Activated CD8-positive, alpha-beta T cell treated with anti-CD3 and anti-CD28 coated beads for 36 hours (primary cell): ENCODE measurements at places on chromosomes 12 and 14.
A peak's percentile ranks its signal among the peaks of the same experiment; 100 is the strongest.

DNA sequence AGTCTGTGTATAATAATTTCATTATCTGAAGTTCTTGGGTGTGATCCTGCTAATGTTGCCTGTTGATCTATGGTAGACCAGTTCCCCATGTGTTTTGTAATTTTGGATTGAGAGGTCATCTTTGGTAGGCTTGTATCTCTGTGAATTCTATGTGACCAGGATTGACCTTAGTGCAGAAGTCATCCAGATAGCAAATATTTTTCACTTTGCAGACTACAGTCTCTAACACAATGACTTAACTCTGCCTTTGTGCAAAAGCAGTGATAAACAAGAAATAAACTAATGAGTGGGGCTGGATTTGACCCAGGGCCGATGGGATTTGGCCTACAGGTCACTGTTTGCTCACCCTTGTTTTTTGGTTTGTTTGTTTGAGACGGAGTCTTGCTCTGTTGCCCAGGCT, 144.6 kb upstream of the MYL2 start:
- DNase-seq = no peak
- H3K27ac ChIP-seq = no peak overlapping the region
- no peaks in the 10 kb centered on the region for H3K36me3 ChIP-seq
- H3K27me3 ChIP-seq = no peaks in the 10 kb centered on the region
- no peak overlapping the region for H3K4me3 ChIP-seq
- H3K4me1 ChIP-seq = peaks cover 11% of the 10 kb centered on the region

- H3K36me3 ChIP-seq = no peaks in the 10 kb centered on the region
- H3K27ac ChIP-seq = no peak overlapping the region
- DNase-seq = no peak
- H3K27me3 ChIP-seq = peaks cover 50% of the 10 kb centered on the region
- H3K4me1 ChIP-seq = peaks cover 8% of the 10 kb centered on the region
- no peak overlapping the region for H3K4me3 ChIP-seq
Measured at GRCh38 chr12:93592641-93593406, 20.3 kb downstream of the SOCS2 start.

- no peaks in the 10 kb centered on the region for H3K27me3 ChIP-seq
- DNase-seq = no peak
- no peak overlapping the region for H3K4me3 ChIP-seq
- H3K4me1 ChIP-seq = peaks cover 11% of the 10 kb centered on the region
Measured at GRCh38 chr14:90487462-90487861, 90.6 kb downstream of the CALM1 start.

GRCh38 chr12:40222247-40222646, 2.5 kb upstream of the LRRK2 start:
- H3K27ac ChIP-seq = no peak overlapping the region
- no peaks in the 10 kb centered on the region for H3K36me3 ChIP-seq
- H3K27me3 ChIP-seq = peaks cover 35% of the 10 kb centered on the region
- no peak for DNase-seq
- peaks cover 8% of the 10 kb centered on the region for H3K4me1 ChIP-seq

DNA sequence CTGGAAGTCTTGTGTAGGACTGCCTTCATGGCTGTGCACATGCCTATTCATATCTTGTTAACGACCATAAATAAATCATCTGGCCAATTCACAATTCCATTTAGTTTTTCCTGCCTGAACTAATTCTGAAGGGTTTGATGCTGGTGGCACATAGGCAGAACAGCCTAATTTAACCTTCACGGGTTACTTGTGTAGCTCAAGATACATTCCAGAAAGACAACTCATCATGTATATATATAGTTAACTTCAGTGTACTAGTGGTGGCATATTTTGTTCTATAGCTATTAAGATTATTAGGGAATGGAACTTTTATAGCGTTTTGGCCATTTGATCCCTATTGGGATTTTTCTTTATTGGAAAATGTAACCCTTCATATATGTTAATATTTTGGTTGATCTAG, 31.4 kb downstream of the CFAP54 start:
- no peak overlapping the region for H3K4me3 ChIP-seq
- no peaks in the 10 kb centered on the region for H3K36me3 ChIP-seq
- no peak for DNase-seq
- H3K4me1 ChIP-seq = peaks cover 15% of the 10 kb centered on the region

DNA sequence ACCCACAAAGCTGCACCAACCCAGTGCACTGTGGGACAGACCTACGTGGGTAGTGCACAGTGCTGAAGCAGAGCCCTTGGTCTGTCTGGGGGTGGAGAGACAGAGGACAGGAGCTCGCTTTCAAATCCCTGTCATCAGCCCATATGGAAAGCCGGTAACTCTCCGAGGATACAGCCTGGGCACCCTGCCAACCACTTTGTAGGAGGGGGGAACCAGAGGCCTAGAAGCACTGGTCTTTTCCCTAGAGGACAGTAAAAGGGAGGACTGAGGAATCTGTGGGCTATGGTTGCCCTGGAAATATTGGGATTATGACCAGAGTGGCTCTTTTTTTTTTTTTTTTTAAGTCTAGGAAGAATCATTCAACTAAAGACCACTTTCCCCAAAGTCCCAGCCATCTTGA, 74.3 kb downstream of the MAP3K9 start:
- DNase-seq = no peak
- no peak overlapping the region for H3K27ac ChIP-seq
- no peaks in the 10 kb centered on the region for H3K27me3 ChIP-seq
- peaks cover 16% of the 10 kb centered on the region for H3K36me3 ChIP-seq

DNA sequence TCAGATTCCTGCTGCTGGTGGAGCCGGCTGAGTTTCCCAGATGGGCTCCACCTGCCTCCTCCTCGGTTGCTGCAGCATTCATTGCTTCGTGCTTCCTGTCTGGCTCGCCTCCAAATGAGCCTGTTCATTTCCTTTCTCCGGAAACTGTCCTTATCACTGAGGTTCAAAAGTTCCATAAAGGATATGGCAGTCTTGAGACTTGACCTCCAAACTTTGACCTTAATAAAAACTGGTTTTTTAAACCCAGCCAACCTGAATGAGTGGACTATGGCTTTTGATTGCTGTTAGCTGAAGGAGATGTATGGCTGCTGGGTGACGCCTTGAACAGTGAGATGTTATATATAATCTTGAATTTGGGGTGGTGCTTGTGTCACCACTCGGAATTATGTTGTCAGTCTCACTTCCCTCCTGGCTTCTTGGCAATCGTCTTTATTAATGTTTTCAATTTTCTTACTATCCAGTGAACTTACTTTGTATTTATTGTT, 62.7 kb downstream of the RASSF3 start:
- H3K27me3 ChIP-seq = no peaks in the 10 kb centered on the region
- peak overlapping the region; percentile 95 for H3K27ac ChIP-seq
- peaks cover 88% of the 10 kb centered on the region for H3K4me1 ChIP-seq
- peak overlapping the region; percentile 39 for H3K4me3 ChIP-seq
- peaks cover 5% of the 10 kb centered on the region for H3K36me3 ChIP-seq

GRCh38 chr12:129185855-129186254, 332.6 kb downstream of the GLT1D1 start:
- no peaks in the 10 kb centered on the region for H3K36me3 ChIP-seq
- no peak overlapping the region for H3K4me3 ChIP-seq
- H3K4me1 ChIP-seq = no peaks in the 10 kb centered on the region
- no peak for DNase-seq
- H3K27me3 ChIP-seq = no peaks in the 10 kb centered on the region

DNA sequence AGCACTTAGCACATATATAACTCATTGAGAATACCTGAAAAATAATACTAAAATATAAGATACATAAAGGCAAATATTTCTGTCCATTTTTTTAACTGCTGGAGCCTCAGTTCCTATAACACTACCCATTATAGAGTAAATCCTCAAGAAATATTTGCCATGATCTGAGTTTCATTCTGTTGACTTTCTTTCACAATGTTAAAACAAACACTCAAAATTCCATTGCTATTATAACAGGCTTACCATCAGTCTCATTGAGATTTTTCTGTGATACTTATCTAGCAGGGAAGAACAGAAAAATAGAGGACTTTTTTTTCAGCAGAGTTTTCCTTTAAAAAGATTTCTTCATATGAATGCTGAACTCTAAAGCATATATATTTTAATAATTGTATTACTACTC, 24.5 kb downstream of the LMO3 start:
- no peaks in the 10 kb centered on the region for H3K27me3 ChIP-seq
- H3K4me3 ChIP-seq = no peak overlapping the region
- H3K4me1 ChIP-seq = no peaks in the 10 kb centered on the region
- no peaks in the 10 kb centered on the region for H3K36me3 ChIP-seq

DNA sequence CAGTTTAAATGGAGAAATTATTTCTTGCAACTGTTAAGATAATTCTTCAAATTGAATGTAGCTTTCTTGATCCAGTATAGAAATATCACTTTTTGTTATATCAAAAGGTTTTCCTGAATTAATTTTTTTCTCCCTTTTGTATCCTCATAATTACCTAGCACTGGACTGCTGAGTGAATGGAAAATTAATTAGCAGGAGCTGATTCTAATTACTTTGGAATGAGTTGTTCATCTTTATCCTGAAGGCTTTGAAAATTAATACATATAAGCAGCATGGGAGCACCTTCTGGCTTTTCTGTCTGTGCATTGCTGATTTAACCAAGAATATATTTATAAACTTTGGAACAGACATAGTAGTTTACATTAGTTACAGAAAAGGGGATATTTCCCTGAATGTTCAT, 307.6 kb upstream of the GARIN2 start:
- no peak overlapping the region for H3K27ac ChIP-seq
- H3K4me3 ChIP-seq = no peak overlapping the region
- no peaks in the 10 kb centered on the region for H3K4me1 ChIP-seq
- H3K36me3 ChIP-seq = peaks cover 14% of the 10 kb centered on the region
- no peaks in the 10 kb centered on the region for H3K27me3 ChIP-seq
- no peak for DNase-seq

GRCh38 chr12:53677800-53678148, 1.9 kb upstream of the ATP5MC2 start:
- peaks cover 17% of the 10 kb centered on the region for H3K36me3 ChIP-seq
- peaks cover 21% of the 10 kb centered on the region for H3K27me3 ChIP-seq
- peak overlapping the region; percentile 95 for H3K4me3 ChIP-seq
- DNase-seq = no peak
- no peak overlapping the region for H3K27ac ChIP-seq

- H3K27me3 ChIP-seq = no peaks in the 10 kb centered on the region
- no peaks in the 10 kb centered on the region for H3K4me1 ChIP-seq
- H3K4me3 ChIP-seq = no peak overlapping the region
Measured at GRCh38 chr14:41570415-41571155, 36.1 kb upstream of the LRFN5 start.

GRCh38 chr14:33927944-33928343, 22.9 kb downstream of the EGLN3 start:
- H3K27me3 ChIP-seq = no peaks in the 10 kb centered on the region
- no peak for DNase-seq
- H3K4me3 ChIP-seq = no peak overlapping the region

DNA sequence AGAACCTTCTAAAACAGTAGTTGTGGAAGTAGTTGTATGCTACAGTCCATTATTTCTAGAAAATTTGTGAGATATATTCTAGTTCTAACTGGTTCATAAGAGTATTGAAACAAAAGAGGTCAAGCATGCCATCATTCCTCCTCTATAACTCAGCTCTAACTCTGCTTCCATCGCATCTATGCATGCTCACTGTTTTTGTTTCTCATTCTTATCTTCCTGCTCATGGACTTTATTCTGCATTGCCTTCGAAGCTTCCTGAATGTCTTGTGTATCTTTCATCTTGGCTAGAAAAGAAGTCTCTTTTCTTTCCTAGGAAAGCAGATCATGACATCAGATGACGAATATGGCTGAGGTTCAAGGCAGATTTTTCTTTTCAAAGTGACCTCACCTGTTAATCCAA, 402 bp downstream of the LMNTD1 start:
- DNase-seq = no peak
- H3K4me3 ChIP-seq = no peak overlapping the region
- peaks cover under 1% of the 10 kb centered on the region for H3K4me1 ChIP-seq
- H3K27ac ChIP-seq = no peak overlapping the region
- H3K36me3 ChIP-seq = no peaks in the 10 kb centered on the region

DNA sequence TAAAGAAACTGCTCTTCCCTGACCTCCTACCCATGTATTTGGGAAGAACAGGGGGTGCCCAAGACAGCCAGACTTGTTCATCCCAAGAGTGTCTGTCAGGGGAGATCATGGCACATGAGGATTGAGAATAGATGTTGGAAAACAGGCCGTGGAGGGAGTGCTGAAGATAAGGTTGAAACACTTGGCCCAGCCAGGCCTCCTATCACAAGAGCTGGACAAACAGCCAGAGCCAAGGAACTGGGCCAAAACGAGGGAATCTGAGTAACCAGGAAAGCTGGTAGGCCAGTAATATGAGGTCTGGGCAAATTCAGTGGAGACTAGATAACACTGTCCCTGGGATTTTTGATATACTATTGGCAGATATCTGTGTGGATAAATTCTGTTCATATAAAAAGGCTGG, 161.7 kb downstream of the TMX1 start:
- no peaks in the 10 kb centered on the region for H3K4me1 ChIP-seq
- DNase-seq = no peak
- no peak overlapping the region for H3K4me3 ChIP-seq
- H3K27me3 ChIP-seq = peaks cover 18% of the 10 kb centered on the region
- H3K36me3 ChIP-seq = no peaks in the 10 kb centered on the region

GRCh38 chr12:104641862-104642261, 185.1 kb downstream of the CHST11 start:
- peaks cover 25% of the 10 kb centered on the region for H3K36me3 ChIP-seq
- H3K27me3 ChIP-seq = no peaks in the 10 kb centered on the region
- no peak overlapping the region for H3K4me3 ChIP-seq
- no peak overlapping the region for H3K27ac ChIP-seq

GRCh38 chr12:120943482-120943881, 34.9 kb upstream of the HNF1A start:
- DNase-seq = no peak
- H3K36me3 ChIP-seq = no peaks in the 10 kb centered on the region
- peaks cover 9% of the 10 kb centered on the region for H3K4me1 ChIP-seq
- no peak overlapping the region for H3K4me3 ChIP-seq

DNA sequence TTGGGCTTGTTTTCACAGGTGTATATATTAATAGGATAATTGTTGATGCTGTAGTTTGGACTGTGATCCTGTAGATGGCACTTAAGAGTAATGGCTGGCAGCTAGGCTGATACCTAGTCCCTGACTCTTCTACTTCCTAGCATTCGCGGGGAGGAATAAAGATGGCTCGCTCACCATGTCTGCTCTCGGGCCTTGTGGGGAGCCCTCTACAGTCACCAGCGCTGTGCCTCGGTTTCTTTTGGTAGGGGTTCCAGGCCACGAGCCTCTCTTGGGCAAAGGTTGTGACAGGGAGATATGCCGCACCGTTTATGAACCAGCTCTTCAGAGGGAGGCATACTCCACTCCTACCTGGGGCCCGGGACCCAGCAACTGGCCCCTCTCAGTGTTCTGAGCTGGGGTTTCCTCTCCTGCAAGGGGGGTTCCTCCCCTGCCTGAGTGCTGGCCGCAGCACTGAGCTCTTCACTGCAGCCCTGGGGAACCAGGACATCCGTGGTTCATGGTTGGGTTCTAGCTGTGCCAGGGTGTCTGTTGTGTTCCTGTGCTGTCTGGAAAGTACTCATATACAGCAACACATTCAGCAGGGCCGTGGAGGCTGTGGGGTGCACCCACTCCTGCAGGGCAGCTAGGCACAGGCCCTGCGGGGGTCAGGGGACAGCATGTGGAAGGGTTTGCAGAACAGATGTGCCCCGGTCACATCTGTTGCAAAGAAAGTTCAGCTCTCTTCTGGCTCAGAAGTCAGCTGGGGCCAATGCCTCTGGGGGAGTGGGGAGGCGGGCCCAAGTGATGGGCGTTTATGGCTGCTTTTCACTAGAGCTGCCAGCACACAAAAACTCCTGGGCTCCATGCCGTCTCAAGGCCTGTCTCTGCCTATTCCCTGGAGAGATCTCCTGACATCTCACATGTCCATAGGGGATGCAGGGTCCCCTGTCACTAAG, 147.9 kb downstream of the PPFIA2 start:
- no peaks in the 10 kb centered on the region for H3K36me3 ChIP-seq
- DNase-seq = no peak
- H3K4me1 ChIP-seq = no peaks in the 10 kb centered on the region
- H3K4me3 ChIP-seq = no peak overlapping the region
- H3K27ac ChIP-seq = no peak overlapping the region
